ENCODE measurements at places on chromosomes 12 and 14.
A peak's percentile ranks its signal among the peaks of the same experiment; 100 is the strongest.

DNA sequence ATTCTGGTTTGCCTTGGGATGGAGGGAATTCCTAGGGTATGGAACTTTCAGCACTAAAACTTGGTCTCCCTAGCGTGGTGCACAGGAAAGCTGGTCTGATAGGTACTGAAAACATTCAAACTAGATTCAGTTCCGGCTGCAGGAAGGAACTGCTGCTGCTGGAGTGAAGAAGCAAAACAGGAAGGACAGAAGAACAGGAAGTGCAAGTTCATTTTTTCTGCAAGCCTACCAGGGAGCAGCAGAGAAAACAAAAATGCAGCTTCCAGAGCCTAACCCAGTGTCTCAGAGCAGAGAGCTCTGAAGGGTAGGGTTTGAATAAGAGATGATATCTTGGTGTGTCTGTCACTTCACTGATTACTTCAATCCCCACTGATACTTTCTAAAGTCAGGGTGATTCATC is 165.2 kb downstream of the VRK1 start:
- DNase-seq, result no peak

DNA sequence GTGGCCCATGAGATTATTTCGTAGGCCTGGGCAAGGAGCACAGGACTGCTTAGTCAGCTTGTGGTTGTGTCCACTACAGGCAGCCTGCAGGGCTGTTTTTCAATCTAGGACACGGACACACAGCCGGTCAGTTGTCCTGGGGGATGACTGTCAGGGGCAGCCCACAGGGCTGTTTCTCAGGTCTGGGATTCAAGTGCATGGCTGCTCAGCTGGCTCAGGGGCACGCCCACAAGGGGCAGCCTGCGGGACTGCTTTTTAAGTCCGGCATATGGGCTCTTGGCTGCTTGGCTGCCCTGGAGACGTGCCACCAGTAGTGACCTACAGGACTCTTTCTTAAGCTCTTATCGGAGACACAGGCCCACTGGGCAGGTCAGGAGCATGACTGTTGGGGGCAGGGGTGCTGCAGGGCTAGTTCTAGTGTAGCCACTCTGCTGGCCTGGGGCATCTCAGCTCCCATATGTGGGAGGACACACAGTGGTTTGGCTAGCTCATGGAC is 26.6 kb upstream of the GTF2A1 start:
- no peak for DNase-seq

DNA sequence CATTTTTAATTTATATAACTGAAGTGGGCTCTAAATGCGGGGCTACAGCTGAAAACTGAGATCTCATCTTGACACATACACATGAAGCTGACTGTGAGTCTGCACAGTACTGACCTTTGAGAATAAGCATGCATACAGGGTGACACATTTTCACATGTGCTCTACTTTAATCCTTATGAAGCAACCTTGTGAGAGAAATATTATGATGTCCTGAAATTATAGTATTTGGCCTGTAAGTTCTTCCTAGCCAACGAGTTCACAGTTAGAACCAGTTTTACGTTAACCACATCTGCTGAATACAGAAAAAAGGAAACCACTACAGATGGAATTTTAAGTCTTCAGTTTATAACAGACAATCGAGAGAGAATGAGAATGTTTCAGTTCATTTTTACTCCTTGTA is 70.3 kb downstream of the SPPL3 start:
- no peak for DNase-seq

DNA sequence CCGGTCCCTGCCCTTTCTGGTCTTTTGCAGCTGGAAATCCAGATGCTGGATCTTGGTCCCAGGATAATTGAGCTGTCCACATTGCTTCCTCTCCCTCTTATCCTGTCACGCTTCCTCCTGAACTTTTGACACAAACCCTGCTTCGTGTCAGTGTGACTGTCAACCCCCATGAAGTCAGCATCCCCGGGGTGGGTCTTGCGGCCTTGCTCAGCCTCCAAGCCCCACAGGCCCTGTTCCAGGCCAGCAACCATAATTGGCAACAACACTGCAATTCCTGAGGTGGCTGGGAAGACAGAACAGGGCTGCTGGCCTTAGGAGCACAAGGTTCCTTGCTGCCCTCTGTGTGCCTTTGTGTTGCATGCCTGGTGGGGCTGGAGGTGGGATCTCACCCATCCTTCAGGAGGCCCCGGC is 74.9 kb downstream of the NTF3 start:
- DNase-seq, result no peak

GRCh38 chr14:105931808-105932483 is 405.6 kb downstream of the TMEM121 start:
- peak; percentile 8 for DNase-seq

DNA sequence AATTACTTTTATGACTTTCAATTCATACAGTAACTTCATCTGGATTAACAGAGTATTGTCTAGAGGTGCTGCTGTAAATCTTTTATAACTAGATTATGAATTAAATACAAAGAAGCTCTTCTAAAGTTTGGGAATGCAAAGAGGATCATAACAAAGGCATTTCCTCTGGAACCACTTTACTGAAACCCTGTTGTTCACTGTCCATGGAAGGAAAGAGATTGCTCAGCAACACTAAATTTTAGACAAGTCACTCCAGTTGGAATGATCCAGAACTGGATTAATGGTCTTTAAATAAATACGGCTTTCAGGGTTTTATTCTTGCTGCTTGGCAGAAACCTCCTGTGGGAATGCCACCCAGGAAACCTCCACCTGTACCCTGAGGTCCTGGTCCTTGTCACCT is 250.6 kb downstream of the KSR2 start:
- no peak for DNase-seq

DNA sequence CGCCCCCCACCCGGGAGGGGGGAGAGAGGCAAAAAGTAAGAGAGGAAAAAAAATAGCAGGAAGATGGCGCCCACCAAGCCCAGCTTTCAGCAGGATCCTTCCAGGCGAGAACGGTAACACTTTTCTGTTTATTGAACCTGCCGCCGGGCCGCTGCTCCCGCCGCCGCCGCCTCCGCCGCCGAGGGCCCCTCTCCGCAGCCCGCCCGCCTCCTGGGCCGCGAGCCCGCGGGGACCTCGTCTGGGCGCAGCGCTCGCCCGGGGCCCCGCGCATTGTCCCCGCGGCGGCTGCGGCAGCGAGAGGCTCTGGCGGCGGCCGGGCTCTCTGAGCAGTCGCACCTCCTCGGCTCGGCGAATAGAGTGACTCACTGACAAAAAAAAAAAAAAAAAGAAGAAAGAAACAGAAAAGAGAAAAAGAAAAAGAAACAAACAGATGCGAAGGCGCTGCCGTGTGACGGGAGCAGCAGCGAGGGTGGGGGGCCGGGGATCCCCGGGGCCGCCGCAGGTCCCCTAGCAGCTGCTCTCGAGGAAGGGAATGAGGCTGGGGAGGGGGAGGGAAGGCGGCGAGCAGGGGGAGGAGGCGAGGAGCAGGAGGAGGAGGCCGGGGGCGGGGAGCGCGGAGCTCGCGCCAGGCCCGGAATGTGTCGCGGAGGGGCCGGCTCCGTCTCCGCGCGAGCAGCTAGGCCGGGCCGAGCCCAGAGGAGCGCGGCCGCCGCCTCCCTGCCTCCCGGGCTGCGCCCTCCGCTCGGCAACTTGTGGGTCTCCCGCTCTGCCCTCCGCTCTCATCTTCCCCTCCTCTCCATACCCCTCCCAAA is 781 bp downstream of the NPAS3 start:
- peak; percentile 49 for DNase-seq

All from SJSA1 (cell line).